Activated gamma-delta T cell treated with Interleukin-2 at 50 U/mL for 16 hours (primary cell): ENCODE measurements at places on chromosomes 12 and 14.

- DNase-seq, result no peak
These were observed 453.0 kb upstream of the MIS18BP1 start for GRCh38 chr14:45705940-45706534.

- no peak for DNase-seq
These were observed 266.4 kb upstream of the USP15 start for GRCh38 chr12:61993734-61994345.

- DNase-seq, result no peak
These were observed 92.1 kb downstream of the ESR2 start for GRCh38 chr14:64201921-64202545.

DNA sequence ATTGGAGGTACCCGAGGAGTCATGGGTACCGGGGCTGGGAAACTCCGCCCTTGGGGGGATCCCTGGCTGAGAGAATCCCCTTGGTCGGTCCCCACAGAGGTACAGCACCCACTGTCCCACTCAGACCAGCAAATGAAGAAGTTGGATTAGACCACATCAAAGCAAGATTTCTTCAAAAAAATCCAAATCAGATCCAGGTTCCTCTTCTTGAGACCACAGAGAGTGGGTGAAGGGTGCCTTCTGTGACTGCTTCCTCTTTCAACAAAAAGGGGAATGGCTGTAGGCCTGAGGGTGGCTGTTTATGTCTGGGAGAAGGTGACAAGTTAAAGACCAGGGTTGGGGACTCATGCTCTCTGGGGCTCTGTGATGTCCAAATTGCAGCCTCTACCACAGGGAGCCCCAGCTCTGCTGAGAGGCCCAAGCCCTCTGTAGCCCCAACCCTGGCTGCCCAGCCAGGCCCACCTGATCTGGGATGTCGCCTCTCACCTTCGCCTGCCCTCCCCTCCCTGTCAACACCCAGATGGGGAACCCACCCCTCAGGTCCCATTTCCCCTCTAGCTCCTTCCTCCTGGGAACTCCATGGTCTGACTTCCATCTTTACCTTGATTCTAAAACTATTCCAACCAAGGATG is 50.9 kb downstream of the ZFP36L1 start:
- no peak for DNase-seq

- DNase-seq, result no peak
These were observed 174.9 kb downstream of the LRRK2 start for GRCh38 chr12:40399656-40400055.

- no peak for DNase-seq
These were observed 306.1 kb downstream of the ZFP36L1 start for GRCh38 chr14:68486809-68487208.

DNA sequence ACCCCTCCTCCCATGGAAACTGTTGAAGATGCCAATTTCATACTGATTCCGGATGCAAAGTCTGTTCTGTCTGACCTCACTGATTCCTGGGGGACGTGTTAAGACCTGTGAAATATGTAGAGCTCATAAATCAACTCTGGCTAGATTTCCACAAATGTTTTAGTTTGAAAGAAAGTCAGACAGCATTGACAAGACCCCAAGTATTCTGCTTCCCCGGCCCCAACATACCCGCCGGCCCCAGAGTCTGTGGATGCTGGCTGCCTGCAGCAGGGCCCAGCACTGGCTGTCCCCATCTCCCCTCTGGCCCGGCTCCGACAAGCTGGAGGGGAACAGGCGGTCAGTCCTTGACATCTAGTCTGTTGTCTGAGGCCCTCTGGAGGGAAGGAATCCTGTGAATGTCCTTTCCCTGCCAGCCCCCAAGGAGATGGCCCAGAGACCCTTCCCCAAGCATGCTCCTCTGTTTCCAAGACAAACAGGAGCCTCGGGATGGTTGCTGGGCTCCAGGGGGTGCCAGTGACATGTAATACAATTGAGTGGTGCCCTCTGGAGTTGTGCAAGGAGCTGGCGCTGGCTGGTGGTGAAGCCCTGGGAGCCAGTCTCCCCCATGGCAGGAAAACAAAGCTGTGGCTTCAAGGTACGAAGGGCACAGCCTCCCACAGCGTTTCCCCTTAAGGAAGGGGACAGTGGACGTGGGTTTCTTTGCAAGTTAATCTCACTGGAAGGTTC is 22.3 kb downstream of the FBLN5 start:
- DNase-seq, result no peak

DNA sequence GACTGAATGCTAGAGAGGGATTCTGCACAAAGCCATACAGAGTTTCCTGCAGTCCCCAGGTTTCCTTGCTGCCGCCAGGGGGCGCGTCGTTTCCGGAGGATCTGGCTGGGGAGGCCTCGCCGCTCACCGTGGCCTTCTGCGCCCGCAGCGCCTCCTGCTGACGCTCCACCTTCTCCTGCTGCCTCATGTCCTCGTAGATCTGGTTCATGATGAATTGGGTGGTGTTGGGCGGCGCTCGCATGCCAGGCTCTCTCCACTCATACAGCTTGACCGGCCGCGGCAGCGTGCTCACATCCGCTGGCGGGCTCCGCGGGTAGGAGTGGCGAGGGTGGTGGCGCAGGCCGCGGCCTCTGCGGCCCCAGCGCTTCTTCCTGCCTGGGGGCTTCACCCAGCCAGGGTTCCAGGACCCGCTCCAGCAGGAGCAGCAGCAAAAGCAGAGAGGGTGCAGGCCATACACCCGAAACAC is 987 bp downstream of the CCER1 start:
- DNase-seq, result no peak

- DNase-seq, result no peak
These were observed 2.5 kb downstream of the ZBTB42 start for GRCh38 chr14:104803280-104803911.

GRCh38 chr12:7021956-7022355 is 3.7 kb upstream of the LPCAT3 start:
- DNase-seq, result no peak

- DNase-seq, result no peak
These were observed 32.3 kb upstream of the DEGS2 start for GRCh38 chr14:100191584-100192249.

DNA sequence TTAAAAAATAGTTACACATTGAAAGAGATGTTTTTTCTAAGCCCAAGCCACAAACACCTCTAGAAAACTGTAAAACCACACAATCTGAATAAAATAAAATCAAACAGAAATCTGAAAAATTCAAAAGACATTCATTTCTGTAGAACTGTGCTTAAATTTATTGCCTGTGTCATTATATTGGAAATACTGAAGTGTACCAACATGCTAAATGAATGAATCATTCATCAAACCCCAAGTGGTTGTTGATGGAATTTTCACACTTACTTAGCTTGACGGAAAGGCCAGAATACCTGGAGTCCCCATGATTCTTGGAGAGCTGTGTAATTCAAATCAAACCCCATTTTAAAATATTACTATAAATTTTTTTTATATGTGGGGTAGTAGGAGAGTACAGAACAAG is 2.7 kb downstream of the KITLG start:
- no peak for DNase-seq

DNA sequence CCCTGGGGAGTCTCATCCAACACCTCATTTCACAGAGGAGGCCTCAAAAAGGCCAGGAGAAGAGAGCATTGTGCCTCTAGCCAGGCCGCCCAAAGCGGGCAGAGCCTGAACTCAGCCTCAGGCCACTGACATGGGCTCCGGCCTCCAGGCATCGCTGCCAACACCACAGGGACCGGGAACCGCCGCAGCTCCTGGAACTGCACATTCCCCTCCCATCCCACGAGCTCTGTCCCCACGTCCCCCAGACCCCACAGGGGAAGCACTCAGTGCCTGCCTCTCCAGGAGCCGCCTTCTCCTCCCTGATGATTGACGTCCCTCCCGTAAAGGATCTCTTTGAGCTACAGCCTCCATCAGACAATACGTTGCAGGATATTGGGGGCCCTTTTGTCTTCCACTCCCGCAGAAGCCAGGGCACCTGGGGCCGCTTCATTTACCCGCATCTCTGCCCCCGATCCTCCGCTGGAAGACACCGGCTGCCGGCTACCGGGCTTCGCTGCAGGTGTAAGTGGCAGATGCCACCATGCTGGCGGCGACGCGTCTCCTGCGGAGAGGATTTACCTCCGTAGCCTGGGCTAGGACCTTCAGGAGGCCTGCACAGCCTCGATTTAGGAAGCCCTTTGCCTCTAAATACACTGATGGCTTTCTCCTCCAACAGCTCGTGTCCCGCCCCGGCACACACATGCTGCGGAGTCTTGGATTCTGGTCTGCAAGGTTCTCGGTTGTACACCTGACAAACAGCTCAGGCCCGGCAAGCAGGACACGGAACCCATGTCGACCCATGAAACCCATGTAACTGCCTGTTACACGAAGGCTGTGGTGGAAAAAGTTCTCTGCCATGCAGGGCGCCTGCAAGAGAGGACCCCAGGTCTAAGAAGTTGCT is 104.8 kb downstream of the RIMBP2 start:
- DNase-seq, result no peak

GRCh38 chr14:30005114-30005808 is 77.6 kb upstream of the PRKD1 start:
- no peak for DNase-seq

DNA sequence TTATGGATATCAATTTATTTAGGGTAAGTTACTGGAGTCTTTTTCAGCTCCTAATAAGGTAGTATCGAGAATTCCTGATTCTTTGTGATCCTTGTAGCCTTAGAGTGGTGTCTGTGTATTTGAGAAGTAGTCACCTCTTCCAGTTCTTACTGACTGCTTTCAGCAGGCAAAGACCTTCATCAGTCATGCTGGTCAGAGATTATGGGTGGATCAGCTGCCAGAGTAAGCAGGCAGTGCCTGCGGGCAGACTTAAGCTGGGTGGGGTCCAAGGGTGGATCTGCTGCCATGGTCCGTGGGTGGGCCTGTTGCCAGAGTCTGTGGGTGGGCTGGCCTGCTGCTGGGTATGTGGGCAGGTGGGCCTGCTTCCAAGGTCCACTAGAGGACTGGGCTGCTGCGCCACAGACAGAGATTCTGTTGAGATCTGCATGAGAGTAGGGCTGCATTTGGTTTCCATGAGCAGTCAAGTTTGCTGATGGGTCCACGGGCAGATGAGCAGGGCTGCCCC is 188.7 kb downstream of the ANO2 start:
- DNase-seq, result no peak

- no peak for DNase-seq
These were observed 377.1 kb upstream of the FAR2 start for GRCh38 chr12:28771968-28772367.

GRCh38 chr12:83389237-83389996 is 702.7 kb downstream of the TMTC2 start:
- no peak for DNase-seq

DNA sequence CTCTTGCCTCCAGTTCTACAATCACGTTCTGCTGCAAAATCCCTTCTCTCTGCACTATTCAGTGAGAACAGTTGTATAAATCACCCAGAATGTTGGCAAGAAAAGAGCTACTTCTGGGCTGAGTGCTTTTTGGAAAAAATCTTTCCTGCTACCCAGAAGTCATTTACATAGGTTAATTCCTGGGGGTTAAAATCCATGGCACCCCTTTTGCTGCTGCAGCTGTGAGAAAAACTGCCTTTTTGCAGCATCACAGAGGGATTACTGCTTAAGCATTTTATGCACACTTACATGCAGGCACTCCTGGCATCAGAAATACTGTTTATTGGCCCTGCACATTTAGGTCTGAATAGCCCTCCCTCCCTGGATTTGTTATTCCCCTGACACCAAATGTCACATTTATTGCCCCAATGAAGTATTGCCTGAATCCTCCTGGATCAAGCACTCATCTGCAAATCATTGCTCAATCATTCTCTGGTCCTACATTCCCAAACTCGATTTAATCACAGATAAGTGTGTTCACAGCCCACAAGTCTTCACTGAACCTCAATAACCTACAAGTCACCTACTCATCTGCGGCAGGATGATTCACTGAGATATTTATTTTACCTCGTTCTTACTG is 43.1 kb upstream of the CCDC196 start:
- no peak for DNase-seq

DNA sequence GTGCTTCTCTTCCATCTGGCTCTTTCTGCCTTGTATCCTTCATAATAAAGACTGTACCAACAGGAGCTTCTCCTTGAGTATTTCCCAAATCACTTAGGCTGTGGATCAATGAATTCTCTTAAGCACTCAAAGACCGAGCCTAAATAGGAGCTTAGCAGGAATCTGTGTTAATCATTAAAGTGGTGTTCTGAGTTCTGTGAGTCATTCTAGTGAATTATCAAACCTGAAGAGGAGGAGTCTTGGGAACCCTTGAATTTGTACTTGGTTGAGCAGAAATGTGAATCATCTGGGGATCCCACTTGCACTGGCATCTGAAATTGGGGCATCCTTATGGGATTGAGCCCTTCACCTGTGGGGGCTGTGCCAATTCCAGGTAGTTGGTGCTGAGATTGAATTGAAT is 946.2 kb downstream of the BCL11B start:
- DNase-seq, result no peak

GRCh38 chr12:3342051-3342450 is 149.0 kb upstream of the PRMT8 start:
- DNase-seq, result no peak

DNA sequence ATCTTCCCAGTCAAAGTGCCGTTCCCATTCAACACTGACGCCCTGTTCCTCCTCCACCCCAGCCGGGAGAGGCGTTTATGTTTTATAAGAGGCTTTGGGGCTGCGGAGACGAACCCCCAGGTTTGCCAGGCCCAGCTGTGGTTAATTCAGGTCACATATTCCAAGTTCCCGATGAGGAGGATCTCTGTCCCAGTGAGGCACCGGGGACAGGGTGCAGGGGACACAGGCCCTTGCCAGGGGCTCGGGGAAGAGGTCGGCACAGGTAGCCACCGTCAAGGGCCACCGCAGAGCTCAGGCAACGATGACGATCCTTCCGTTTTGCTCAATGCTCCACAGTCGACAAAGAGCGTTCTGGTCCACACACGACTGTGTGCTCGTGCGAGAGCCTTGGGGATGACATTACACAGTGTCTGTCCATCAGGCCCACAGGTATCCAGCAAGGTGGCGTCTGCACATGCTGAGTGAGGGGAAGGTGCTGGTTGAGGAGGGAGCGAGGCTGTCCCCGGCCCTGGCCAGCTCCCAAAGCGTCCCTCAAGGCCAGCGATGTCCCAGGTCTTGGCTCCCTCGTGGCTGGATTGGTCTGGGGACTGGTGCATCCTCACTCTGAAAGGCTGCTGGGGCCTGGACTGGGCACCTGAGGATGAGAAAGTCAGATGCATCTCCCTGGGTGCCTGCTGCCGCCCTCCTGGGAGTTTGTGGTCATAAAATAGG is 189.2 kb upstream of the C14orf180 start:
- no peak for DNase-seq

GRCh38 chr12:106224355-106224706 is 23.5 kb downstream of the CKAP4 start:
- no peak for DNase-seq
